ENCODE measurements at places on chromosomes 11 and 22. TPM values are rescaled to one million over a fixed set of nuclear protein-coding genes. Genes with fewer than 3 reads are reported as not detected.
A peak's percentile ranks its signal among the peaks of the same experiment; 100 is the strongest.

The ANO5 gene
- total RNA-seq = 0.05 TPM

DNA sequence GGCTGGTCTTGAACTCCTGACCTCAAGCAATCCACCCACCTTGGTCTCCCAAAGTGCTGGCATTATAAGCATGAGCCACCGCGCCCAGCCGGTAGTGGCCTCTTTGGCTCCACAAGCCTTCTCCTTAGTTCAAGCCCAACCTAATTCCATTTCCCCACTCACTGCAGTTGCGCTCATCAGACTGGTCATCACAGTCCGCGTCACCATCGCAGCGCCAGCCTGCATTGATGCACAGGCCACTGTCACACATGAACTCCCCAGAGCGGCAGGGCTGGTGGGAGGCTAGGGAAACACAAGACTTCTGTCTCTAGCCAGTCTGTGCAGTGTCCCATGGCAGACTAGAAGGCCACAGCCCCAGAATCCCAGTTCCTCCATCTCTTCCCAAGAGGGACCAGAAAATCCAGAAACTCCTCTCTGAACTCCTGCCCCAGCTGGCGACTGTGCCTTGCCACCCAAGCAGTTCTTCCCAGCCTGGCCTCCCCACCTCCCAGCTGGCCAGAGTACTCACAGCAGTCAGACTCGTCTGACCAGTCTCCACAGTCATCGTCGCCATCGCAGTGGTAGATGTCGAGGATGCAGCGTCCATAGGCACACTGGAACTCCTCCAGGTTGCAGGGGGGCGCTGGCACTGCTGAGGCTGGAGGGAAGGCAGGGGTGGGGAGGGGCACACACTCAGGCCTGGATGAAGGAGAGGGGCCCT lies 19.8 kb downstream of the LRP4 start:
- H3K4me3 ChIP-seq = no peak overlapping the region
- no peaks in the 10 kb centered on the region for H3K36me3 ChIP-seq
- DNase-seq = no peak
- H3K27me3 ChIP-seq = no peaks in the 10 kb centered on the region

The RBX1 gene
- 96.6 TPM for total RNA-seq

DNA sequence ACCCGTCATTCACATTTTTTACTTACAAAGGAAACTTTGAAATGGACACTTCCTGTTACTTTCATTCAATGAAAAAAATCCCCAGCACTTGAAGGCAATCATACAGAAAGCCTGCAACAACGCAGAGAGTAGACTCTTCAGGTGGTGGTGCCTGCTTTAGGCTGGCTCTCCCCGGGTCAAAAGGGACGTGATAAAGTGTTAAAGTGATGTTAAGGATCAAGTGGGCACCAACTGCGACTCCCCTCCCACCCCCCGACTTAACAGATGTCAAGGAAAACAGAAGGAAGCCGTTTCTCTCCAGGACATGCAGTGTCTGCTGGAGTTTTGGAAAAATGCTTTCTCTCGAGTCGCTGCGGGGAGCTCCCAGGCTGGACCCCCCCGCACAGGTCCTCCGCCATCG lies 414 bp upstream of the PNPLA3 start:
- peak overlapping the region; percentile 59 for H3K4me3 ChIP-seq
- H3K27ac ChIP-seq = peak overlapping the region; percentile 51
- DNase-seq = peak; percentile 17
- no peaks in the 10 kb centered on the region for H3K36me3 ChIP-seq
- peaks cover 18% of the 10 kb centered on the region for H3K27me3 ChIP-seq

The GLYATL2 gene
- not detected for total RNA-seq

The KCNQ1OT1 gene
- total RNA-seq = 0.16 TPM

- H3K27ac ChIP-seq = no peak overlapping the region
- no peaks in the 10 kb centered on the region for H3K36me3 ChIP-seq
- DNase-seq = no peak
- no peaks in the 10 kb centered on the region for H3K4me1 ChIP-seq
These were observed 267.0 kb downstream of the TBC1D22A start for GRCh38 chr22:47029244-47030074.

GRCh38 chr22:37283393-37283937 lies 1.2 kb downstream of the CYTH4 start:
- peaks cover 2% of the 10 kb centered on the region for H3K36me3 ChIP-seq
- H3K27me3 ChIP-seq = no peaks in the 10 kb centered on the region
- DNase-seq = peak; percentile 84

GRCh38 chr11:12410006-12410728 lies 32.8 kb downstream of the PARVA start:
- no peaks in the 10 kb centered on the region for H3K4me1 ChIP-seq
- peaks cover 13% of the 10 kb centered on the region for H3K27me3 ChIP-seq
- no peak overlapping the region for H3K4me3 ChIP-seq
- H3K27ac ChIP-seq = no peak overlapping the region
- no peaks in the 10 kb centered on the region for H3K36me3 ChIP-seq
- DNase-seq = no peak

DNA sequence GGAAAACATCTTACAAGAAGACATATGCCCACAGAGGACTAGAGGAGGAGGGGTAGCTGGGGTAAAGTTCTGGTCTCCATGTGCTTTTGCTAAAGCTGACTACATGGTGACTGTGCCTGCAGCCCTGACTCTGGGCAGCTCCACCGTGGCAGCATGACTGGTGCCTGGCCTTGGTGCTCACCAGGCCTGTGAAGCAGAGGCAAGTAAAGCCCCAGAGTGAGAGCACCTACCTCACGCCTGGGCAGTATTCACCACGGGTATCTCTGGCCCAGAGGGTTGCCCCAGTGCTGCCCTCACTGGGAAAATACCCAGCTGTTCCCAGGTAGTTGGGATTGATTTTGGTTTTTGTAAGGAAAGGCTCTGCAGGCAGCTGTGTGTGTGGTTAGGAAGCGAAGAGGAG lies 78.3 kb downstream of the CTTN start:
- DNase-seq = no peak
- no peaks in the 10 kb centered on the region for H3K27me3 ChIP-seq
- no peaks in the 10 kb centered on the region for H3K36me3 ChIP-seq
- H3K4me1 ChIP-seq = no peaks in the 10 kb centered on the region
- no peak overlapping the region for H3K4me3 ChIP-seq

- no peak overlapping the region for H3K27ac ChIP-seq
- H3K27me3 ChIP-seq = peaks cover 16% of the 10 kb centered on the region
- no peaks in the 10 kb centered on the region for H3K4me1 ChIP-seq
- no peaks in the 10 kb centered on the region for H3K36me3 ChIP-seq
- H3K4me3 ChIP-seq = no peak overlapping the region
These were observed 421.5 kb downstream of the BRD1 start for GRCh38 chr22:49406047-49406650.

GRCh38 chr11:64378335-64378880 lies 19.4 kb downstream of the RPS6KA4 start:
- peaks cover 4% of the 10 kb centered on the region for H3K4me1 ChIP-seq
- no peaks in the 10 kb centered on the region for H3K27me3 ChIP-seq
- no peak overlapping the region for H3K27ac ChIP-seq
- no peak for DNase-seq
- no peaks in the 10 kb centered on the region for H3K36me3 ChIP-seq

DNA sequence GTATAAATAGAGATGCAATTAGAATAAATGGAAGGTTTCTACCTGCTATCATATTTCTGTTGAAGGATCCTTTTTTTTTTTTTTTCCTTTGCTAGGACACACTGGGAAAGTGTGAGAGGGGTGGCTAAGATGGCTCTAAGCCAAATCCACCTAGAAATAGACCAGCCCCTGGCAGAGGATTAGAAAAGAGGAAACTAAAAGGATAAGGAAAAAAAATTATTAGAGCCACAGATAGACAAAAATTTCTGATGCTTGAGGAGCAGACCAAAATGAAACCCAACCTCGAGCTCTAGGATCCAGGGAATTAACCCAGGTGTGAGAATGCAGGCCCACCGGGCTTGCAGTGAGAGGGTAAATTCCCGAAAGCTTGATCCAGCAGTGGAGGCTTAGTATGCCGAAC lies 262.3 kb downstream of the CADM1 start:
- no peaks in the 10 kb centered on the region for H3K27me3 ChIP-seq
- no peaks in the 10 kb centered on the region for H3K4me1 ChIP-seq
- H3K4me3 ChIP-seq = no peak overlapping the region
- H3K36me3 ChIP-seq = no peaks in the 10 kb centered on the region

- peaks cover 9% of the 10 kb centered on the region for H3K27me3 ChIP-seq
- no peaks in the 10 kb centered on the region for H3K4me1 ChIP-seq
- no peaks in the 10 kb centered on the region for H3K36me3 ChIP-seq
- no peak for DNase-seq
- H3K27ac ChIP-seq = no peak overlapping the region
These were observed 3.8 kb upstream of the MUC2 start for GRCh38 chr11:1070594-1071462.

The OR51B2 gene
- not detected for total RNA-seq

GRCh38 chr22:49576241-49577141 lies 251.2 kb downstream of the BRD1 start:
- peaks cover 15% of the 10 kb centered on the region for H3K36me3 ChIP-seq
- DNase-seq = no peak
- no peaks in the 10 kb centered on the region for H3K4me1 ChIP-seq
- no peaks in the 10 kb centered on the region for H3K27me3 ChIP-seq
- no peak overlapping the region for H3K4me3 ChIP-seq
- no peak overlapping the region for H3K27ac ChIP-seq

GRCh38 chr11:10727146-10727851 lies 23.7 kb upstream of the CTR9 start:
- no peak for DNase-seq
- no peak overlapping the region for H3K4me3 ChIP-seq
- H3K36me3 ChIP-seq = no peaks in the 10 kb centered on the region

The RAB38 gene
- 2.9 TPM for total RNA-seq

The PKDREJ gene
- not detected for total RNA-seq

The SHANK3 gene
- 0.16 TPM for total RNA-seq

The UCP3 gene
- total RNA-seq = 0.73 TPM

DNA sequence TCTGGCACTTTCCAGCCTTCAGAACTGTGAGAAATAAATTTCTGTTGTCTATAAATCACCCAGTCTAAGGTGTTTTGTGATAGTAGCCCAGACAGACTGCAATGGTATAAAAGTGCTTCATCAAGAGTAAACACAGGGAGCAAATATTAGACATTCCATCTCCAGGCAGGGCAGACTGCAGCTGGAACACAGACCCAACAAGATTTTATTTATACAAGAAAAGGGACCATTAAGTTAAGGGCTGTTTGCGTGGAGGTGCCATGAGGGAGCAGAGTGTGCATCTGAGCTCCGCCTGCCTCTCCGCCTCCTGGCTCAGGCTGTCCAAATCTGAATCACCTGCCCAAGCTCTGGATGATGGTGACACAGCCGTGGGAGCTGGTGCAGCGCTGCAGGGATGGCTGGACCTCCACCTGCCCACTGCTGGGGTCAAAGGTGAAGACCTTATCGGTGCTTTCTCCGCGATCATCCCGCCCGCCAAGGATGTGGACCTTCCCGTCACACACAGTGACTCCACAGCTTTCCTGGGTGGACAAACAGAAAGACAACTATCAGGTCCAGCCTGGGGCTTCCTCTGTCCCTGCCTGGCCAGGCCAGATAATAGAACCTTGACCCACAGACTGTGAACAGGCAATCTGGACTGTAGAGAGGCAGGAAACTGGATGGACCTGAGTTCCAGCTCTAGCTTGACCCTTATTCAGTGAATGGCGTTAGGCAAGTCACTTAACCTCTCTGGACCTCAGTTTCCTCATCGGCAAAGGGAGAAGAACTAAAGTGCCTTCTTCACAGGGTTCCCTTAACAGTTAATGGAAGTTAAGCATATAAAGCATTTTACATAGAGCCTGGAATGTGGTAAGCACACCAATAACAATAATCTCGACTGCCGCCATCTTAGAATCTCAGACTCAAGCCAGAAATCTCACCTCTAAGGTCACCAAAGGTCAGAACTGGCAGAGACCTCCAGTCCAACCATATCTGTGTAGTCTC lies 10.5 kb downstream of the KLHL35 start:
- peaks cover 4% of the 10 kb centered on the region for H3K36me3 ChIP-seq
- H3K27ac ChIP-seq = no peak overlapping the region
- H3K4me1 ChIP-seq = no peaks in the 10 kb centered on the region
- no peak overlapping the region for H3K4me3 ChIP-seq

DNA sequence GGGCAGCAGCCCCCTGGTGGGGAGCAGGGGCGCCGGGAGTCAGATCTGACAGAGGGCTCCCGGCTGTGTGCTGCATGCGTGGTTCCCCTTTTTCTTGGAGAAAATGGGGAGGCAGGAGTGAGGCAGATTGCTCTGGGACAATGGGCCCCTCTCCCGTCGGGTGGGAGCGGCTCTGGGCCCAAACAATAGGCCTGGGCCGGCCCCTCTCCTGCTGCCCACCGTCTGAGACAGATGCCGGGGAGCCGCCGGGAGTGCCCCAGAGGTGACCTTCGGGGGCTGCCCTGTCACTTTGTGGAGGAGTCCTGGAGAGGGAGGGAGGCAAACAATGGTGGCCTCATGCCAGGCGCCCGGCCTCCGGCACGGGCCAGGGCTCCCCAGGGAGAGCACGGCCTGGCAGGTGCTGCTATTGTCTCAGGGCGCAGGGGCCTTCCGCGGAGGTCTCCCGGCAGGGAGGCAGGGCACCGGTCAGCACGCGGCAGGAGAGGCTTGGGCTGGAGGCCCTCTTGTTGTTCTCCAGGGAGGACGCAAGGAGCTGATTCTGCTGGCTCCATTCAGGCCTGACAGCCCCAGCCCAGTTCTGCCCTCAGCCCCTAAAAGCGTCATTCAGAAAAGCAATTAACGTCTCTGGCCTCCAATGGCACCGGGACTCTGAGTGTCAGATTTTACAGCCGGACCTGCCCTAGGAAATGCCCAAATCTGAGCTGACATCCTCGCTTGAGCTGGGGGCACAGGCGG lies 44.8 kb downstream of the SMIM38 start:
- H3K27ac ChIP-seq = no peak overlapping the region
- peaks cover 3% of the 10 kb centered on the region for H3K27me3 ChIP-seq
- no peak overlapping the region for H3K4me3 ChIP-seq
- H3K36me3 ChIP-seq = no peaks in the 10 kb centered on the region

- DNase-seq = peak; percentile 88
- H3K4me3 ChIP-seq = peak overlapping the region; percentile 19
These were observed 96.5 kb downstream of the CWC15 start for GRCh38 chr11:94876645-94877442.

The TPCN2 gene
- total RNA-seq = 7.4 TPM

The KDM4D gene
- total RNA-seq = 1.5 TPM

The SAAL1 gene
- total RNA-seq = 40.9 TPM
